ENCODE measurements at places on chromosomes 13 and 19. TPM values are rescaled to one million over a fixed set of nuclear protein-coding genes. Genes with fewer than 3 reads are reported as not detected.
A peak's percentile ranks its signal among the peaks of the same experiment; 100 is the strongest.

- peak; percentile 76 for DNase-seq
Measured at GRCh38 chr19:43784241-43784980, 3.6 kb upstream of the KCNN4 start.

GRCh38 chr19:8476524-8476923 lies 25.9 kb downstream of the PRAM1 start:
- DNase-seq: no peak

Gene HSPB6
- total RNA-seq: 210 TPM

DNA sequence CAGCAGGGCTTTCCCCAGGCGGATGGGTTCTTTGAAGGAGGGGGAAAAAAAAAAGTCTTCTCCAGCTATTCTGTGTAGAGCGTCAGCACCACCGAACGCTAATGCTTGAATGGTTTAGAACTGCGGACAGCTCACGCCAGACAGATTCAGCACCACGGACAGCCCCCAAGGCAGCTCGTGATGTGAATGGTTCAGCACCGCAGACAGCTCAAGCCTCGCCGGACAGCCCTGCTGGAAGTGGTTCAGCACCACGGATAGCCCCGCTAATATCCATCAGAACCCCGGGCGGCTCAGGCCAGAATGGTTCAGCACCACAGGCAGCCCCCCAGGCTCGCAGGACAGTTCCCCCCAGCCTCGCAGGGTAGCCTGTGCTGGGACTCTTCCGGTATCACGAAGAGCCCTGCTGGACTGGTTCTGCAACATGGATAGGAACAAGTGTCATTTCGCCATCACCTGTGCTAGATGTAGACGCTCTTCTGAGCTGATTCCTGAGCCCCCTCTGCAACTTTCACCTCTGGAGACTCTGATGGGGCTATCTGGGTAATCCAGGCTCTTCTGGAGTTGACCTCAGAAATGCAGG lies 4.9 kb upstream of the SMIM17 start:
- DNase-seq: peak; percentile 89

- no peak for DNase-seq
Measured at GRCh38 chr13:111971891-111972780, 94.8 kb upstream of the SOX1 start.

DNA sequence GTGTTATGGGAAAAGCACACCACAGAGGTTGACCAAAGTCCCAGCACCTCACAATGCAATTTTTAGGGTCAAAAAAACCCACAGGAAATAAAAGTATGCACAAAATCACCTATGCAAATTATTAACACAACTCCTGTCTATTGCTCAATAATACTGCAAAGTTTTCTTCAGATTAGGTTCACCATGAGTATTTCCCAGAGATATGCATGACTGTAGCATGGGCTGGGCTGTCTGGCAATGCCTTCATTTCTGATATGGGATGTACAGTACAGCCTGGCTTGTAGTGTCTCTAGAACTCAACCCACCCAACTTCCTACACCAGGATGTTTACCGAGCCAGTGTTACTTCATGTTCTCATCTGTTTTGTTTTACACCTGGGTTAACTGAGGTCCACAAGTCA lies 698.7 kb upstream of the ARGLU1 start:
- DNase-seq: no peak

Gene OLFM4
- total RNA-seq: not detected

DNA sequence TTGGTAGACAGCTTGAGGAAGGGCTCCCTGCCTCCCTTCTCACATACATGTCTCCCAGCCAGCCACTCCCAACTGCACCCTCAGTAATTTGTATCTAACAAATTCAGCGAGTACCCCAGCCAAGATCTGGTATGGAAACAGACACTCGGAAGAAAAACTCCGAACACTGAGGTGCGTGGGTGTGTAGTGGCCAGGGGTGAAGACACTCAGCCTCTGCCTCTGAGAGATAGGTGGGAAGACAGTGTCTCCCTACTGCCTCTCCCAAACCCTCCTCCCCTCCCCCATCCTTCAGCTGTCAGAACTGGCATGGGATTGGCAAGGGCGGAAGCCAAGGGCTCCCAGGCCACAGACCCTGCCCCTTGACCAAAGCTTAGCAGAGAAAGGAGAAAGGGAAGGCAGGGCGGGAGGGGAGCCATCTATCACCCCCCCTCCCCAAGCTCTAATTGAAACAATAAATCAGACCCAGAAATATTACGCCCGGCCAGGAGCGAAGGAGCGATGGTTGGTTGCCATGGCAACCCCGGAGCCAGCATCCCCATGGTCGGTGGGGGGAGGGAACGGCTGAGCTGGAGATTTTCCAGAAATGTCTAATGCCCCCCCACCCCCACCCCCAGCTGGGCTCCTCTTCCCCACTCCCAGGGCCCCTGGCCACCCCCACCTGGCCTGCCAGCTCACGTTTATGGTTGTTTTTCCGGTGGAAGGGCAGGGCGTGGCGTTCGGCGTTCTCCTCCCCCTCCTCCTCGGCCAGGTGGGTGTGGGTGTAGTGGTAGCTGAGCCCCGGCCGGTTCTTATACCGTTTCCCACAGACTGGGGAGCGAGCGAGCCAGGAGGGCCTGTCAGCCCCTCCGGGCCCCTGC lies 7.0 kb downstream of the DPF1 start:
- DNase-seq: no peak

DNA sequence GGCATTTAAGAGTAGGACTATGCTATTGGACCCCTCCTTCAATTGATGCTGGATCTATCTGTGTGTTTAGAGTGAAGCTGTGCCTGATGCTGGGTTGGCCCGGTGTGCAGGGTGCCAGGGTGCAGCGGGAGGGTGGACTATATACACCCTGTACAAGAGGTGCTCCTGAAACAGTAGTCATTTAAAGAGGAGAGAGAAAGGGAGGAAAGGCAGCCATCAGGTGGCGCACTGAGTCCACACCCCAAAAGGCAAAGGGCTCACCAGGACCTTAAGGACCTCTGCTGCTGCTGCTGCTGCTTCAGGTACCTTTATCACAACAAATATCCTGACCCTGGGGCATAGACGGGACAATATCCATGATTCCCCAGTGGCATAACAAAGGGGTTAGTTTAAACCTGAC lies 39.4 kb downstream of the ZNF136 start:
- peak; percentile 27 for DNase-seq

Gene IZUMO2
- not detected for total RNA-seq

GRCh38 chr19:50703915-50704796 lies 15.4 kb downstream of the SHANK1 start:
- DNase-seq: no peak

DNA sequence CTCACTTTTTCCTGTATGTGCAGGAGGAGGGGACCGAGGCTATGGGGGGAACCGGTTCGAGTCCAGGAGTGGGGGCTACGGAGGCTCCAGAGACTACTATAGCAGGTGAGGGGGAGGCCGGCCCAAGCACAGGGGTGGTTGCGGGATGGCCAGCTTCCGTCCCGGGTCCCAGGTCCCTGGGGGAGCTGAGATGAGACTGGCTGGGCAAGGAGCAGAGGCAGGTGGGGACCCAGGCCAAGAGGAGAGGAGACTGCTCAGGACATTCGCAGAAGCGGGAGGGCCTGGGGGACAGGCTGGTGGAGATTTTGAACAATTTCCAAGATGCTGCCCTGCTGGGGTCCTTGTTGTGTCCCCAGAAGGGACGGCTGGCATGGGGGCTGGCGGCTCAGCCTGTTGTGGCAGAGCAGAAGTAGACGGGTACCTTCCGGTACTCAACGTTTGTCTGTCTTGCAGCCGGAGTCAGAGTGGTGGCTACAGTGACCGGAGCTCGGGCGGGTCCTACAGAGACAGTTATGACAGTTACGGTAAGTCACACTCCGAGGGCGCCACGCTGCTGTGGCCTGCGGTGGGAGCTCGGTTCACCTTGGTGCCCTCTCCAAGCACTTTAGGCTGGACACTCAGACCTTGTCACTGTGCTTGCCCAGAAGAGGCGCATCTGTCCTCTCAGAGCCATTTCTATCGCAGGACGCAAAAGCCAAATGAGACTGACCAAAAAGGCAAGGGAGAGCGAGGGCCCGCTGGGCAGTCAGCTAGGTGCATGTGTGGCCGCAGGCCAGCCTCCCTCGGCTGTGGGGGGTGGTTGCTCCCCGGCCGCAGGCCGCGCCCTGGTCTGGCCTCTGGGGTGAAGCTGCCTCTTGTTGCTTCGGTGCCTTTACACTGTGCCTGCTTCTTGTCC lies 2.6 kb downstream of the CIRBP start:
- DNase-seq: no peak

GRCh38 chr19:11064831-11065303 lies 24.4 kb upstream of the LDLR start:
- no peak for DNase-seq

- no peak for DNase-seq
Measured at GRCh38 chr13:27024776-27025492, 146.7 kb downstream of the USP12 start.

- no peak for DNase-seq
Measured at GRCh38 chr13:80444240-80445015, 103.5 kb upstream of the SPRY2 start.

DNA sequence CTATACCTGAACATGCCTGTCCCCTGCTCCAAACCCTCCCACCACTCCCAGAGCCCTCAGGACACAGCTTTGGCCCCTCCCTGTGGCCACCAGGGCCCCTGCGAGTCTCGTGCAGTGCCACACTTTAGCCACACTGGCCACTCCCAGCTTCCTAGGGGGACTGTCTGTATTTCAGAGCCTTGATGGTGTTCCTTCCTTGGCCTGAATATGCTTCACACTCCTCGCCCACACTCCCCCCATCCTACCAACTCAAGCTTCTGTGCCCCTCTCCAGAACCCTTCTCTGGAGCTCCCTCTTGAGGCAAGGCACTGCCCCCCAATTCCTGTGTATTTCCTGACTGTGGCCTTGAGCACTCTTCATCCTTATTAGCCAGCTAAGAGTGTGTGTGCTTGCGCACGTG lies 80.2 kb downstream of the DPF1 start:
- DNase-seq: no peak

GRCh38 chr13:26921918-26922317 lies 161.3 kb upstream of the GPR12 start:
- no peak for DNase-seq

DNA sequence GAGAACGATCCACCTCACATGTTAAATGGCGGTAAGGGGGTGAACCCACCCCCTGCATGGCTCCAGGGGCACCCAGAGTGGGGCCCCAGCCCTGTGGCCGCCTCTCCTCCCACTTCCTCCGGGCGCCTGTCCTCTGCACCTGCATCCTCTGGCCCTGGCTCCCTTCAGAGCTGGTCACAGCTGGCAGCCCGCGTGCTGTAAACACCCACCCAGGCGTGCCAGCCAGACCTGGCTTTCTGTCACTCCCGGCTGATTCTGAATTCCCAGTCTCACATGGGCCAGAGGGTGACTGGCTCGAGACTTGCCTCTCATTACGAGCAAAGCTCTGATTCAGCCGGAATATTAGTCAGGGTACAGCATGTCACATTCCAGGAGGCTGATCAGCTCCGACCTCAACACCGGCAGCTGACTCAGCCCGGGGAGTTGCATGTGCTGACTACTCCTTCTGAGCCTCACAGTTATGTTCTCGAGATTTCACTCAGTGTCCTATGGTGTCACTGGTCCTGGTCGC lies 75.1 kb downstream of the GNG7 start:
- DNase-seq: peak; percentile 85

DNA sequence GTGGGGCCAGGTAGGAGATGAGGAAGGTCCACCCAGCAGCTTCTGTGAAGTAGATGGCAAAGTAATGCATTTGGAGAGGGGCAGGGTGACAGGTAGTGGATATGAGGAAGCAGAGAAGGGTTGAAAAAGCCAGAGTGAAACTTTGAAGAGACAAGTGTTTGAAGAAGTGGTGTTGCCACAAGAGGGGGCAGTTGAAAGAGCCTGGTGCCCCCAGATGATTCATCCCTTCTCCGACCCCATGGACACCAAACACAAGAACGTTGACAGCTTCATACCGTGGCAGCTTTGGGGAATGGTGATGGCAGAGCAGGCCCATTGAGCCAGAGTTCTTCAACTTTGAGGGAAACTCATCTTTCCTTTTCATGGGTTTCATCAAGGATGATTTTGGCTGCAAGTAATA lies 19.9 kb downstream of the IFNL3 start:
- DNase-seq: no peak

Gene CLEC17A
- total RNA-seq: not detected

- no peak for DNase-seq
Measured at GRCh38 chr13:109088624-109088917, 459.2 kb downstream of the MYO16 start.

DNA sequence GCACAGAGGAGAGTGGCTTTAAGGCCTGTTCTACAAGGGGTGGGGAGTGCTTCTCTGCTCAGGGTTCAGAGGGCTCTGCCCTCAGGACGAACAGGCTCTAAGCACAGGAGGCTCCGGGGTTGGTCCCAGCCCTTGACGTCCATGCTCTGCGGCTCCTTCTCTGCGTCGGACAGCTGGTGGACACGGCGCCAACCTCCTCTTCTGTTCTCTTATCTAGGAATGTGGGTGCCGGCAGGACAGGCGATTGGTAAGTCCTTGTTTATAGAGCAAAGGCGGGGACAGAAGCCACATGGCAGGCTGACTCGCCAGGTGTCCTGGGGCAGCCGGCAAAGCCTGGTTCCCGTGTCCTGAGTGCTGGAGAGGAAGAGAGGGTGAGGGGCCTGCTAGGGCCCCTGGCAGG lies 8.4 kb upstream of the RPS15 start:
- DNase-seq: no peak

DNA sequence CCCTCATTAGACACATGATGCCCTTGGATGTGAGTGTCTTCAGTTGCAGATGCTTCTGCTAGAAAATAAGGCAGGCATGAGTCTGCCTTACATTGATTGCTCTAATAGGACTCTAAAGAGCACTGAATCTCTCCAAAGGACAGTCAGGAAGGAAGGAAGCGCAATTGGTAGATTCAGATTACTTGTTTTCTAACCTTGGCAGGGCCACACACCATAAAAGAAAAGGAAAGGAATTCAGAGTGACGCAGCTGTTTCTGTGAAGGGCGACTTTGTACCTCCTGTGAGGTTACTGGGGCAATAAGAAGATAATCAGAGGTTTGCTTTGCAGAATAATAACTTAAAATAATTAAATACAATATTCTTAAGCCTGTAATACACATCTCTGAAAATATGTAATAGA lies 48.0 kb downstream of the FRY start:
- no peak for DNase-seq

Gene PBX4
- 0.35 TPM for total RNA-seq

GRCh38 chr19:3838661-3839060 lies 30.2 kb downstream of the ZFR2 start:
- no peak for DNase-seq

DNA sequence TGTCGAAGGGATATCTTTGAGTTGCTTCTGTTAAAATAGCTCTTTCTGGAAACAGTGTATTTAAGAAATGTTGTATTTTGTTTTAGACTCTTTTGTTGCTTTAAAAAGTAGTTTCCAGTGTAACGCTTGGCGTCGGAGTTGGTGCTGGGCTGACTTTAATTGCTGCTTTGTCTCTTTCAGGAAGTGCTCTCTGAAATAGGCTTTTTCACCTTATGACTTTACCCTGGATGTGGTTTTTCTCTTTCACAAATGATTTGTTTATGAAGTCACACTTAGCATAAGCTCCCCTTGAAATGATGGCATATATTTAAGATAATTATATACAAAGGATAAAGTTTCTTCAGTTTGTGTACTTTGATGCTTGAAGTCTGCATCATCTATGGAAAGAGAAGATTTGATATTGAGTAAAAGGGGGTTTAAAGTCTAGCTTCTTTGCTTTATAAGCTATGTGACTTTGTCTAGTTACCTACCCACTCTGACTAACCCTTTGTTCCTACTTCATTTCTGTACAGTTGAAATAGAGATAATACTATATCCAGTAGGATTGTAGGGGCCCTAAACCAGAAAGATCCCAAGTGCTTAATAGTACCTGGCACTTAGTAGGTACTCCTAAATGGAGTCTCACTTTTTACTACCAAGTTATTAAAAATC lies at the start of gene GPR18:
Gene GPR18 (minus strand): TSS at position 170 of the 651 bp plus-strand sequence. CDS start 2,507 bp downstream, outside the sequence.
- no peak for DNase-seq

- no peak for DNase-seq
Measured at GRCh38 chr13:90974249-90974975, 373.1 kb upstream of the MIR17HG start.

- no peak for DNase-seq
Measured at GRCh38 chr13:79401259-79402070, 4.6 kb downstream of the RBM26 start.
